ENCODE measurements at places on chromosomes 5 and 9.

DNA sequence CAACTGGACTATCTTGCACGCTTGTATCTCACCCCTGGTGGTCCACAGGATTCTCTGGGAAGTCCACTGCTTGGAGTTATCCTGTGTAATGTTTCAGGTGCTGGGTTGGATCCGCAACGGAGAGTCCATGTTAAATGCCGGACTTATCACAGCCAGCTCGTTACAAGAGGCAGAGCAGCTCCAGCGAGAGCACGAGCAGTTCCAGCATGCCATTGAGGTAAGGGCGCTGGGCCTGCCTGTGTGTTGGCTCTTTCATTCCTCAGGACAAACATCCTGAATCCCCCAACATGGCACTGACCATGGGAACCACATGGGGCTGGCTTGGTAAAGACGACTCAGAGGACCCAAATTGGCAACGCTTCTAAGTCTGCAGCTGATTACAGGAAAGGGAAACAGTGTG is 214.8 kb upstream of the OTULINL start:
- DNase-seq, result no peak

DNA sequence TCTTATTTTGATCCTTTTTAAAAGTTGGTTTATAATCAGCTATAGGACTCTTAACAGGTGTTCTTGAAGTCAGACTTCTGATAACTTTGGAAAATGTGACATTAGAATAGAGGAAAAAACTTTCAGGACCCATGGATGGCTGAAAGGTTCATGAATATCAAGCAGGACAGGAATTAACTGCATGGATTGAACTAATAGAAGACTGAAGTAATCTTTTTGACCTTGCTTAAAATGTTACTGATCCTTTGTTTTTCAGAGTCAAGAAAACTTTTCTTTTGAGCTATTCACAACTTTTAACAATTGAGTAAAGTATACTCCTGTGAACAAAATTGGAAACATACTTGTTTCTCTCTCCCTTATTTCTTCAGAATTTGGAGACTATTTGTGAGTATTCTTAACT is 79.2 kb downstream of the PLK2 start:
- DNase-seq, result no peak

DNA sequence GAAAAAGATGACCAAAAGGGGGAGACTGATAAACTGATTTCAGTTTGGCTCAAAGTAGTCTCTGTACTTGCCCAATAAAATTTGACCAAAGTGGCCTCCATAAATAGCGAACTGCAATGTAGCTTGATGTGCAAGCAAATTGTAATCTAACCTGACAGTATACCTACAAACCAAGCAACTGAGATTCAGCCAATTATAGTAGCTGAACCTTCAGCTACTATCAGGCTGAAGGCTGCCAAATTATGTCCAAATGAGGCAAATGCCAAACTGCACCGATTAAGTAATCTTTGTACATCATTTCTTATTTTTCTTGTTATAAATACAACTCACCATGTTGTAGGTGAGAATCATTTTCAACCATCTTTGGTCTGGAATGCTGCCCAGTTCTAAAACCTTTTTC is 390.6 kb downstream of the CDH9 start:
- no peak for DNase-seq

DNA sequence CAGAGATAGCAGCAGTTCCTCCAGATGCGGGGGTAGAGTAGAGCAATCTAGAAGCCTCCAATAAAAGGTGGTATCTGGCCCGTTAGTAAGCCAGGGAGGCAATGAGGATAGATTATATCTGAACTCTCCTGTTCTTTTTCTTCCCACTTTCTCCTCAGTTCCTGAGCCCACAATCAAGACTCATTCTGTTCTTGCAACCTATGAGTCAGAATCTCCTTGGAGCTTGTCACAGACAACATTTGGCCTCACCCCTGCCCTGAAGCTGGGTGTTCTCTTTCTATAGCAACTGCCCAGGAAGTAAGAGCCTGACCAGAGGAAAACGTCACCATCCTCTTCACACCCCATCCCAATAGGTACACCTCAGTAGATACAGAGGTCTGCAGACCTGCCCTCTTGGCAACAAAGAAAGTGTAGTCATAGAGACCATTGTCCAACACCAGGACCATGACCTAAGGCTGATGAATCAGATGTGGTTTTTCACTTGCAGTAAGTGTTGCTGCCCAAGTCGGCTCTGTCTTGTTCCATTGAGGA is 76.3 kb upstream of the PCA3 start:
- DNase-seq, result no peak

- no peak for DNase-seq
These were observed 15.2 kb downstream of the TXNDC15 start for GRCh38 chr5:134889335-134889734.

DNA sequence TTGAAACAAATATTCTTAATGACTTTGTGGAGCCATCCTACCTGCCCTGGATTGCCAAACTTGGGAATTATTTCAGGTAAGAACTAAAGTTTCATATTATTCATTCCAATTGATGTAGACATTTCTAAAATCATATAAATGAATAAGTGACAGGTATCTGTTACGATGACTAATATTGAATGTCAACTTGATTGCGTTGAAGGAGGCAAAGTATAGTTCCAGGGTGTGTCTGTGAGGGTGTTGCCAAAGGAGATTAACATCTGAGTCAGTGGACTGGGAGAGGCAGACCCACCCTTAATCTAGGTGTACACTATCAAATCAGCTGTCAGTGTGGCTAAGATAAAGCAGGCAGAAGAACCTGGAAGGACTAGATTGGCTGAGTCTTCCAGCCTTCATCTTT is 1688.4 kb upstream of the CDH9 start:
- DNase-seq, result no peak

All from activated gamma-delta T cell (primary cell).